RPMI8226 (cell line): ENCODE measurements at places on chromosomes 3 and 15.
A peak's percentile ranks its signal among the peaks of the same experiment; 100 is the strongest.

DNA sequence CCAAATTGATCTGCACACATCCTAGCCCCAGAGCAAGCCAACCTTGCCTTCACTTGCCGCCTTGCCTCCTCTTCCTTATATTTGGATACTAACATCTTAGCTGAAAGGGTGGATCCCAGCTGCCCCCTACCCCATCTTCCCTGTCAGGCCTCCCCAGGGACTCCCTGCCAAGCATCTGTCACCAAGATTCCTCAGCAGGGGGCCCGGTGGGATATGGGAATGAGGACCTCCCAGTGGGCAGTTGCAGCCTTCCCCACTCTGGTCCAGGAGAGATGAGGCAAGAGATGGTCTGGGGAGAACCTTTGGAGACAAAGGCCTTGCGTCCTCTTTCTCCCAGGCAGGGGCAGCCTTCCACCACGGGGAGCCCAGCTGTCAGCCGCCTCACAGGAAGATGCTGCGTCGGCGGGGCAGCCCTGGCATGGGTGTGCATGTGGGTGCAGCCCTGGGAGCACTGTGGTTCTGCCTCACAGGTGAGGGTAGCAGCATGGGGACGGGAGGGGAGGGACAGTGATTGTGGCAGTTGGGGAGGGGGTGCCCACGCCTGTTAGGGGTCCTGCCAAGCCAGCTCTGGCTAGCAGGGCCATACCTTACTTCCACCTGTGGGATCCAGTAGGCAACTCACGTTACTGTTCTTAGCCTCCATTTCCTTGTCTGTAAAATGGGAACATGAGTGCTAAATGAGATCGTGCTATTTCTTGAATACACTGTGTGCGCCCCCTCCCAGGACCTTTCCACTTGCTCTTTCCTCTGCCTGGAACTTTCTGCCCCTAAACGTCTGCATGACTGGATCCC, 15.3 kb downstream of the CD276 start:
- DNase-seq, result no peak

DNA sequence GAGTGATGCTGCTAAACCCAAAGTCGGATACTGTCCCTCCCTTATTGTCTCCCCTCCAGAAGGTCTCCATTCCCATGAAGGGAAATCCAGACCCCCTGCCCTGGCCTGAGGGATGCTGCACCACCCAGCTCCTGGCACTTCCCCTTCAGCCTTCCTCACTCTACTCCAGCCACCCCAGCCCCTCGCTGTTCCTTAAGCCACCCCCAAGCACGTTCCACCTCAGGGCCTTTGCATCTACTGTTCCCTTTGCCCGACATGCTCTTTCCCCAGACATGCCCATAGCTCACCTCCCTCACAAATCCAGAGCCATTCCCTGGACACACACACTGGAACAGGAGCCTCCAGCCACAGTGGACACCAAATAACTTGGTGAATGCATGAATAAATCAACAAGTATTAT, 8.1 kb downstream of the WNT7A start:
- no peak for DNase-seq

GRCh38 chr3:122299872-122300460, 25.1 kb upstream of the CSTA start:
- DNase-seq, result peak; percentile 39

DNA sequence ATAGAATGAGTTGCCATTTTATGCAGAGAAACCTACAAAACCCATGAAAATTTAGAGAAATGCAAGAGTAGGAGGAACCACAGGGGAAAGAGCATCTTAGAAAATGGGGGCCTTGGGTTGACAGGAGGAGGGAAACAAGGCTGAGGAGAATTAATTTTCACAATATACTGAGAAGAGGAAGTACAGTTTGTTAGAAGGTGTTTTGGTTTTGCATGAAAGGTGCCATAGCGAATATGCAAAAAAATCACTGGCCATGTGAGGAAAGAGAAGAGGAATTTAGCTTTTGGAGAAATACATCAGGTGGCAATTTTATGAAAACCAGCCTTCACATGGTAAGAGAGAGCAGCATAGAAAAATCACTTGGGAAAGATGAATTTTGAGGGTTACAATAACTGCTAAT, 413.9 kb upstream of the C2CD4B start:
- no peak for DNase-seq

DNA sequence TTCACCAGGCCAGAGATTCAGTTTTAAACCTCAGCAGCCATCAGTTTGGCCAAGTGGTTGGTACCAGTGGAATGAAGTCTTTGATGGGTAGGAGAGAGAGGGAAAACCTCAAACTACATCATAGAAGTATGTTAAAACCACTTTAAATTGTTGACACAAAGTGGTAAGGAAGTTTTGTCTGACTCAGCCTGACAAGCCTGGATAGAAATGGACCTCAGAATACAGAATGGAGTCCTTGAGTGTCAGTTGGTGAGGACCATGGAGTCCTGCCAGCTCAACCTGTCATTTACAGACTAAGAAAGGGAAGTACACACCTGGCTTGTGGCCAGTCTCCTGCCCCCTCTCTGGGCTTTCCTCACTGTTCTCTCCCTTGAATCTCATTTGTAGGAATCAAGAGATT, 12.1 kb downstream of the EAF1 start:
- DNase-seq, result peak; percentile 18

GRCh38 chr3:22951910-22952309, 251.2 kb upstream of the UBE2E2 start:
- no peak for DNase-seq

GRCh38 chr3:16883057-16883722, 1.6 kb upstream of the PLCL2 start:
- DNase-seq, result no peak

DNA sequence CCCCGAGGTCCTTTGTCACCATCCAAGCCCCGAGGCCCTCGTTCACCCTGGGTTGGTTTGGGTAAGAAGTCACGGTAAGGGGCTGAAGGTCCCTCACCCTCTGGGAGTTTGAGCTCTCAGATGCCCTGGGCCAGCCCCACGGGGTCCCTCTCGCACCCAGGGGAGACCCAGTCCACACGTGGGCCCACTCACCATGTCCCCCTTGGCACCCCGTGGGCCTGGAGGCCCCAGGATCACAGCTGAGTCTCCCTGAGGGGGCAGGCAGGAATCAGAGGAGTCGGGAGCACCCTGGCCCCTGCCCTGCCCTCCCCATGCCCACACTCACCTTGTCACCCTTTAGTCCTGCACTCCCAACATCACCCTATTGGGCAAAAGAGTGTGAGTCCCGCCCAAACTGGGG, 5.8 kb upstream of the UCN2 start:
- DNase-seq, result no peak

GRCh38 chr3:111326144-111326995, 215.6 kb upstream of the CD96 start:
- no peak for DNase-seq

- no peak for DNase-seq
These were observed 7.5 kb upstream of the LCTL start for GRCh38 chr15:66573348-66573718.

- DNase-seq, result no peak
These were observed 74.7 kb downstream of the XXYLT1 start for GRCh38 chr3:195196266-195196665.

DNA sequence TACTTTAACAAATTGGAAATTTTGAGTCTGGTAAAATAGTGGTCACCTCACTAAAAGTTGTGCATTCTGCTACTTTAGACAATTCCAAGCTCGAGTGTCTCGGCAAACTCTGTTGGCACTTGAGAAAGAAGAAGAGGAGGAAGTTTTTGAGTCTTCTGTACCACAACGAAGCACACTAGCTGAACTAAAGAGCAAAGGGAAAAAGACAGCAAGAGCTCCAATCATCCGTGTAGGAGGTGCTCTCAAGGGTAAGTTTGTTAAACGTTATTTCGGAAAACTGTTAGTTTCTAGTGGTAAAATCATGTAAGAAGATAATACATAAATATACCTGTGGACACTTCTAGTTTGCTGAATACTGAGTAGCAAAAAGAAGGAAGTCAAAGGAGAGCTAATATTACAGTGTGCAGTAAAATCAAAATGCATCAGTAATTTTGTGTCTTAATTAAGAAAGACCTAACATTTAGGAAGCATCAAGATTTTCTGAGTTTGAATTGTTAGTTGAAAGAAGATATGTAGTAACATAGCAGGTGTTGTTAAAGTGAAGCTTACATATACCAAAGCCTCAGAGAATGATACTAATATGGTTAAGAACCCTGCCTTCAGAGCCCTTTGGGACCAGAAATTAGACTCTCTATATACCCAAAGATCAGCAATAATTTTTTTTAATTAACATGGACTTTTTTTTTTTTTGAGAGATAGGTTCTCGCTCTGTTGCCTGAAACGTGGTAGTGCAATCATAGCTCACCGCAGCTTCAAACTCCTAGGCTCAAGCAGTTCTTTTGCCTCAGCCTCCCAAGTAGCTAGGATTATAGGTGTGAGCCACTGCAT, 23.0 kb downstream of the BUB1B start:
- DNase-seq, result no peak

DNA sequence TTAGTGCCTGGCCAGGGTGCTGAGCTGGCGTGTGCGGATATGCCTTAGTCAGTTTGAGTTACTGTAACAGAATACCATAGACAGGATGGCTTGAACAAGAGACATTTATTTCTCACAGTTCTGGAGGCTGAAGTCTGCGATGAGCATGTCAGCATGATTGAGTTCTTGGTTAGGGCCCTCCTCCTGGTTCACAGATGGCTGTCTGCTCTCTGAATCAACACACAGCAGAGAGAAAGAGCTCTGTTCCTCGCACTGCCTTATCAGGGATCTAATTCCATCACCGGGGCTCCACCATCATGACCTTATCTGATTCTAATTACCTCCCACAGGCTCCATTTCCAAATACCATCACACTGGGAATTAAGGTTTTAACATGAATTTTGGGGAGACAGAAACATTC, 386.6 kb upstream of the DPH6 start:
- no peak for DNase-seq

- no peak for DNase-seq
These were observed 89.5 kb downstream of the IL20RB start for GRCh38 chr3:137047240-137047639.

- DNase-seq, result no peak
These were observed 170.2 kb upstream of the TPRG1 start for GRCh38 chr3:189001559-189001958.

GRCh38 chr15:100215031-100215842, 126.5 kb downstream of the ADAMTS17 start:
- no peak for DNase-seq

- DNase-seq, result peak; percentile 65
These were observed 2.1 kb upstream of the RHO start for GRCh38 chr3:129526121-129526900.

- no peak for DNase-seq
These were observed 2.1 kb upstream of the RFT1 start for GRCh38 chr3:53132347-53132746.

GRCh38 chr15:93948726-93949125, 282.6 kb upstream of the MCTP2 start:
- DNase-seq, result no peak

GRCh38 chr3:52401021-52401420, 43.9 kb downstream of the SEMA3G start:
- no peak for DNase-seq

DNA sequence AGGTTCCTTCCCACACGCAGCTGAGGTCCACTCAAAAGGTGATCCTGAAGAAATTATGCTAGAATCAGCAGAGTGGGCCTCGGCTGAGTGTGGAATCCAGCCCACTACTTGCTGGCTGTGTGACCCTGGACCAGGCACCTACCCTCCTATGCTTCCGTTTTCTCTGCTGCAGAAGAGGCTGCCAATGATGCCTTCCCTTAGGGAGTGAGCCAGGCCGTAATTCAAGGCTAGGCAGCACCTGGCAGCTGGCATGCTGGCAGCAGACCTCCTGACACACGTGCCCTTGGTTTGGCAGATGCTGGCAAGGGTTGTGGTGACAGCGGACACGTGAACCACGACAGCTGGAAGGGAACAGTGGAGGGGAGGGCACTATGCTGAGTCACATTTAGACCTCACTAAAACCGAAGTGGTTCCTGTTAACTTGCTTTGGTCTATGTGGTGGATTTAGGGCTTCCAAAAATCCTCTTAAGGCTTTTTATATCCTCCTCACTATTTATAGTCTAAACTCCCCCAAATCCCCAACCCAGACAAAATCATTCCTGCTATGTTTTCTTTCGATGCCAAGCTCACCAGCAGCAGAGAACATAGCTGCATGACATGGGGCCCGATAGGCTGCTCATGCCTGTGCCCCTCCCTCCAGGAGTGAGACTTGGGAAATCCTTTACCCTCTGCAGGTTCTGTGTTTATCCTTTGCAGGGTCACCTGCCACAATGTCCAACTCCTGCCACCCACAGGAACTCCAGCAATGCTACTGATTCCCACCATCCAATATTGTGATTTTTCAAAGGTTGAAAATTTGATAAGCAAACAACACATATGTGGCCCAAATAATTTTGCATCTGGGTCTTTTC, 10.6 kb upstream of the PCSK6 start:
- peak; percentile 98 for DNase-seq

GRCh38 chr3:15521573-15521965, at the start of gene COLQ:
Gene COLQ (minus strand): TSS chr3:15521706. CDS start chr3:15521625, 81 bp downstream.
- no peak for DNase-seq

GRCh38 chr15:93716615-93717231, 514.6 kb upstream of the MCTP2 start:
- DNase-seq, result no peak

DNA sequence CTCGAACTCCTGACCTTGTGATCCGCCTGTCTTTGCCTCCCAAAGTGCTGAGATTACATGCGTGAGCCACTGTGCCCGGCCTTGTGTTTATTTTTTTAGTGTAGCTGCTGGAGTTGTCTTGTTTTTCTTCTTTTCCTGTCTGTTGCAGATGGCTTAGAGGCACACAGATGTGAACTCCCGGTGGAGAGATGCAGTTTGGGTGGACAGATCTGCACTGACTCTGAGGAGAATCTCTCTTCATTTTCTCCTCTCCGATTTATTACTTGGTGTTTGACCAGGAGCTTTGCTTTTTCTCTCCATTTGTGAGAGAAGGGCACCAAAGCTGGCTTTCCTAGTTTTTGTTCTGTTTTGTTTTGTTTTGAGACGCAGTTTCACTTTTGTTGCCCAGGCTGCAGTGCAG, 62.7 kb downstream of the USP13 start:
- no peak for DNase-seq

- no peak for DNase-seq
These were observed 110.6 kb downstream of the XXYLT1 start for GRCh38 chr3:195160257-195160898.
